Activated CD8-positive, alpha-beta T cell treated with anti-CD3 and anti-CD28 coated beads for 36 hours (primary cell): ENCODE measurements at places on chromosomes 5 and 9. TPM values are rescaled to one million over a fixed set of nuclear protein-coding genes. Genes with fewer than 3 reads are reported as not detected.

The CCDC180 gene
- total RNA-seq: 3.2 TPM

The ARHGEF37 gene
- 1.1 TPM for total RNA-seq

GRCh38 chr5:12100542-12100941, 196.3 kb upstream of the CTNND2 start:
- no peak overlapping the region for H3K27ac ChIP-seq
- H3K4me3 ChIP-seq: no peak overlapping the region
- H3K4me1 ChIP-seq: no peaks in the 10 kb centered on the region
- no peaks in the 10 kb centered on the region for H3K36me3 ChIP-seq

The MRPL22 gene
- total RNA-seq: 84.7 TPM

The OBP2B gene
- total RNA-seq: not detected

DNA sequence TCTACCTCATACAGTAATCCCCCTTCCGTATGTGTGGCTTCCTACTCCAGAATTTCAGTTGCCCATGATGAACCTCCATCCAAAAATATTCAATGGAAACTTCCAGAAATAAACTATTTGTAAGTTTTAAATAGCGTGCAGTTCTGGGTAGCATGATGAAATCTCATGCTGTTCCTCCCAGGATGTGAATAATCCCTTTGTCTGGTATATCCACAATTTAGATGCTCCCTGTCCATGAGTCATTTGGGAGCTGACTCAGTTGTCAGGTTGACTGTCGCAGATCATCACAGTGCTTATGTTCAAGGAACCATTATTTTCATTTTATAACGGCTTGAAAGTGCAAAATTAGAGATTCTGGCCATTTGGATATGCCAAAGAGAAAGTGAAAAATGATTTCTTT, 290.1 kb upstream of the CDH9 start:
- DNase-seq: no peak
- H3K4me3 ChIP-seq: no peak overlapping the region
- no peaks in the 10 kb centered on the region for H3K27me3 ChIP-seq
- no peaks in the 10 kb centered on the region for H3K4me1 ChIP-seq
- H3K27ac ChIP-seq: no peak overlapping the region

The SPATA31A3 gene
- not detected for total RNA-seq

The MEGF10 gene
- total RNA-seq: not detected
